NCI-H1417 treated with DMSO at 0.1 percent for 48 hours (cell line): ENCODE measurements at places on chromosomes 12 and 14.

DNA sequence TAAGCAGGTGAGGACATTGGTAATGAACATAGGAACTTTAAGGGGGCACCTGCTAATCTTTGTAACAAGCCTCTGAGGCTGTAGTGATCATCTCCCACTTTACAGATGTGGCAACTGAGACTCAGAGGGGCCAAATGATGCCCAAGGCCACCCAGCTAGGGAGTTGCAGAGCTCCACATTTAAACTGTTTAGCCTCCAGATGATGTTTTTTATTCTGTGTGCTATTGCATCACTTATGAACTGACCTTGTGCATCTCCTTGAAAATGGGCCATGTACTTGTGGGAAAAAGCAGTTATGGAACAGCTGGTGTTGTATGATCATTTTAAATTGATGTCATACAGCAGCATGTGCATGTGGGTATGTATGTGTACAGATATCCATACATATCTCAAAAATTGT, 41.4 kb downstream of the TPCN1 start:
- no peak for DNase-seq

GRCh38 chr12:90253674-90254181, 545.1 kb upstream of the ATP2B1 start:
- no peak for DNase-seq

DNA sequence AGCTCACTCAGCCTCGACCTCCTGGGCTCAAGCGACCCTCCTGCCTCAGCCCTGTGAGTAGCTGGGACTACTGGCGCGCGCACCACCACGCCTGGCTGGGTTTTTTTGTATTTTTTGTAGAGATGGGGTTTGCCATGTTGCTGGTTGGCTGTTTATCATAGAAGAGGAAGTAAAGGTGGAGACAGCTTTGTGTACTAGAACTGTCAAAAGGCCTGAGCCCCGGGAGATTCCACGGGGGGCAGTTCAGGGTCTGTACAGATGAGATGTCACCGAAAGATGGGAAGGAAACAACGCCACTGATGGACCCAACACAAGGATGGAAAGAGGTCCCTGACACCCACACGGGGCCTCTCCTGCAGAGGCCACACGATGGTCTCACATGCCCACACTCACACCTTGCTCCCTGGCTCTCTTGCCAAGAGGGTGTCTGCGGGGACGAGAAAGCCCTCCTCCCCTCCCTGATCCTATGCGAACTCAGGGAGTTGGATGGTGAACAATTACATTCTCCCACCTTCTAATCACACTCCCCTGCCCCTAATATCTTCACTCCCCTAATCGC, 66.6 kb downstream of the KDM2B start:
- DNase-seq: no peak

GRCh38 chr14:104597576-104597975, 7.0 kb downstream of the TMEM179 start:
- no peak for DNase-seq

GRCh38 chr12:74337951-74338350, 199.7 kb upstream of the ATXN7L3B start:
- no peak for DNase-seq
